ENCODE measurements at places on chromosomes 4 and X.

GRCh38 chr4:141810038-141810711 lies 173.8 kb downstream of the IL15 start:
- DNase-seq, result no peak

- no peak for DNase-seq
Measured at GRCh38 chr4:26310264-26310663, 10.6 kb upstream of the RBPJ start.

GRCh38 chr4:98113012-98113411 lies 30.3 kb downstream of the STPG2 start:
- no peak for DNase-seq

DNA sequence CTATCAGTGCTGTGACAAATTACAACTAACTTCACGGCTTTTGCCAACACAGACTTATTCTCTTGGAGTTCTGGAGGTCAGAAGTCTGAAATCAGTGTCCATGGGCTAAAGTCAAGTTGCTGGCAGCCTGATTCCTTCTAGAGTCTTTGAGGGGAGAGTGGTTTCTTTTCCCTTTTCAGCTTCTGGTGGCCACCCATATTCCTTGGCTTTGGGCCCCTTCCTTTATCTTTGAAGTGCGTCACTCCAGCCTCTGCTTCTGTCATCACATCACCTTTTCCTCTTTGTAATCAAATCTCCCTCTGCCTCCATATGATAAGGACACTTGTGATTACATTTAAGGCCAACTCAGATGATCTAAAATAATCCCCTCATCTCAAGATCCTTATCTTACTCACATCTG lies 9.0 kb downstream of the FAM114A1 start:
- DNase-seq, result no peak

GRCh38 chrX:150873616-150874015 lies 24.9 kb downstream of the CD99L2 start:
- DNase-seq, result no peak

DNA sequence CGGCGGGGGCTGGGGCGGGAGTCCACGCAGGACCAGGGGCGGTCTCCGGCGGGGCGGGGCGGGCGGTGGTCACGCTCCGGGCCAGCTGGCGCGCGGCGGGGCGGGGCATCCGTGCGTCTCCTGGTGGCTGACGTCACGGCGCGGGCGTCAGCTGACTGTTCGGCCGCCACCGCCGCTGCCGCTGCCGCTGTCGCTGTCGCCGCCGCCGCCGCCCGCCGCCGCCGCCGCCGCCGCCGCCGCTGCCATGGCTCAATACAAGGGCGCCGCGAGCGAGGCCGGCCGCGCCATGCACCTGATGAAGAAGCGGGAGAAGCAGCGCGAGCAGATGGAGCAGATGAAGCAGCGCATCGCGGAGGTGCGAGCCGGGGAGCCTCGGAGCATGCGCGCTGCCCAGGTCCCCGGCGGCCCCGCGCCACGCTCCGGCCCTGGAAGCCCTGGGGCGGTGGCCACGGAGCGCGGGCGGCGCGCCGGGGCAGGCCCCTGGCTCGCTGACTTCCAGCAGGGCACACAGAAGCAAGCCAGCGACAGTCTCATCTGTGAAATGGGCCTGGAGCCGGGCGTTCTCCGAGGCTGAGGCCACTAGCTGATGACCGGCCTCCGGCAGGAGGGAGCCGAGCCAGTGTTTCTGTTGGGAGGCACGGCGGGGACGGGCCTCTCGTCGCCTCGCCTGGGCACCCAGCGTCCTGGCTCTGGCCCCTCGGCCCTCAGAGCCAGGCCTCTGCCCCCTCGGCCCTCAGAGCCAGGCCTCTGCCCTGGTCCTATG lies at the start of gene FAM50A:
Gene FAM50A (plus strand): TSS at position 150 of the 763 bp plus-strand sequence. CDS start 95 bp downstream, at position 245.
- DNase-seq, result peak; percentile 80

GRCh38 chr4:14117575-14118238 lies 490.2 kb upstream of the BOD1L1 start:
- DNase-seq, result no peak

GRCh38 chrX:116726806-116727205 lies 264.0 kb upstream of the CT83 start:
- DNase-seq, result no peak

- peak; percentile 62 for DNase-seq
Measured at GRCh38 chrX:149512225-149512885, 7.2 kb upstream of the IDS start.

- peak; percentile 61 for DNase-seq
Measured at GRCh38 chr4:55445921-55446577, 50.3 kb downstream of the TMEM165 start.

GRCh38 chr4:123346330-123346940 lies 50.2 kb upstream of the SPRY1 start:
- DNase-seq, result no peak

- no peak for DNase-seq
Measured at GRCh38 chrX:42127563-42127962, 204.2 kb upstream of the CASK start.

DNA sequence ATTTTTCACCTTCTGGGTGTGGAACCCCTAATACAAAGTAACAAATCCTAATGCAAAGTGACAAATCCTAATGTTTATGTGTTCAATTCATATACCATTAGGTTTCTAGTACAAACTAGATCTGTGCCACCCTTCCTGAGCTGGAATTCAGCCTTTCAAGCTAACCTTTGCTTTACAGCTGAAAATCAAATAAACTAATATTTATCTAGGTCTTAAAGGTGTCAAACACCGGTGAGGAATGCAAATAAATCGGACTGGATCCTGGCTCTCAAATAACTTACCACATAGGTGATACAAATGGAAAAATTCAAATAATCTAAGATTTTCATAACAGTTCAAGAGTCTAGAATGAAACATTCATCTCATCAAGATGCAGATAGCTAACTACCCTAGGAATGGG lies 11.6 kb downstream of the IRF2 start:
- DNase-seq, result no peak

GRCh38 chrX:13131396-13132137 lies 87.1 kb upstream of the FAM9C start:
- DNase-seq, result peak; percentile 72

DNA sequence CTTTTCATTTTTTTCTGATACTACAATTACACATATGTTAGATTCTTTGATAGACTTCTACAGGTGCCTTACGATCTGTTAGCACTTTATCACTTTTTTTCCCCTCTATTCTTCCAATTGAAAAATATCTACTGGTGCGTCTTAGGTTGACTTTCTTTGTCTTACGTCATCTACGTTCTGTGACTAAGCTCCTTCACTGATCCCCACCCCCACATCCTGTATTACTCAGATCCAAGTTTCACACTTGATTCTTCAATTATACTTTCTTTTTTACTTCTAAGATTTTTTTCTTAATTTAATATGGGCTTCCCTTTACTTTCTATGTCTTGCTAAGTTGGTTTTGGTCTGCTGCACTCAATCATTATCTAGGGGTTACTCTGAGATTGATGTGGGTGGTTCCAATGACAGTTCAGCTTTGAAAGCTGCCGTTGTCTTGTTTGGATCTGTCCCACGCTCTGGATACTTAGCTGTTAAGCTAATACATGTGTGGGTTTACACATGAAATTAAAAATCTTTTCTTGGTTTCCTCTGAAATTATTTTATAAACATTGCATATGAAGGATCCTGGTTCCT lies 1321.1 kb downstream of the RAPGEF2 start:
- DNase-seq, result no peak

- DNase-seq, result no peak
Measured at GRCh38 chrX:109392895-109393294, 89.0 kb downstream of the GUCY2F start.

GRCh38 chrX:99398545-99398944 lies 1011.5 kb downstream of the PCDH19 start:
- no peak for DNase-seq

GRCh38 chr4:152979731-152980330 lies 43.7 kb downstream of the FHDC1 start:
- DNase-seq, result no peak

- no peak for DNase-seq
Measured at GRCh38 chr4:174278467-174278866, 5.0 kb downstream of the FBXO8 start.

GRCh38 chr4:173231916-173232315 lies 63.3 kb downstream of the GALNT7 start:
- DNase-seq, result peak; percentile 19

GRCh38 chr4:178871476-178871875 lies 1429.2 kb upstream of the AGA start:
- DNase-seq, result no peak

GRCh38 chr4:6418193-6418755 lies 54.1 kb downstream of the PPP2R2C start:
- no peak for DNase-seq

DNA sequence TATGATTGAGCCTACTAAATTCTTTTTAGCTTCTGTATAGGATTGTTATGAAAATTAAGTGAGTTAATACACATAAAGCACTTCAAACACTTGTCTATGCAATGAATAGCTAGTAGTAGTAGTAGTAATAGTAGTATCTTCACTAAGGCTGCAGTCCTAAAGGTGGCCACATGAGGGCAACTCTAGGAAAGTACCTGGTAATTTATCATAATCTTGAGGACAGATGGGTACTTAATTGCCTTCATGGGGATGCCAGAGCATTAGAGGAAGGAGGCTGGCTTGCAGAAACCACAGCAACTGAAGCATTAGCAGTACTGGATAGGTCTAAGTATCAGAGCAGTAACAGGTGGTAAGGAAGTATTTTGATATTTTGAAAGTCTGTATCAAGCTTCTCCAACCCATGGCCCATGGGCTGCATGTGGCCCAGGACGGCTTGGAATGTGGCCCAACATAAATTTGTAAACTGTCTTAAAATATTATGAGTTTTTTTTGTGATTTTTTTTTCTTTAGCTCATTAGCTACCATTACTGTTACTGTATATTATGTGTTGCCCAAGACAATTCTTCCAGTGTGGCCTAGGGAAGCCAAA lies 17.3 kb downstream of the NIPAL1 start:
- DNase-seq, result peak; percentile 34

DNA sequence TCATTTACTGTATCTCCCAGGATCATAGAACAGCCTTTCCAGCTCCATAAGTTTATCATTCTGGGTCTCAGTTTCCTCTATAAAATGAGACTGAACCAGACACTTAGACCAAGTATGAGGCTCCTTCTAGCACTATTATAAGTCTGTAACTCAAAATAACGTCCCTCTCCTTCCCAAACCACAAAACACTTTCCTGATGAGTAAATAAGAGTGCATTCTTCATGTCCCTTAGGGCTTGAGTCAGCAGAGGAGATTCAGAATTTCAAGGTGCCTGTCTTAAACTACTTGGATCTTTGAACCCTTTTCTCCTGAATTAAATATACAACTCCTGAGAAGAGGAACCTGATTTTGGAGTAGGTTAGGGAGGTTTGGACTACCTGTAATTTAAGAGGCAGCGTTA lies 62.6 kb downstream of the GLRA2 start:
- DNase-seq, result no peak

DNA sequence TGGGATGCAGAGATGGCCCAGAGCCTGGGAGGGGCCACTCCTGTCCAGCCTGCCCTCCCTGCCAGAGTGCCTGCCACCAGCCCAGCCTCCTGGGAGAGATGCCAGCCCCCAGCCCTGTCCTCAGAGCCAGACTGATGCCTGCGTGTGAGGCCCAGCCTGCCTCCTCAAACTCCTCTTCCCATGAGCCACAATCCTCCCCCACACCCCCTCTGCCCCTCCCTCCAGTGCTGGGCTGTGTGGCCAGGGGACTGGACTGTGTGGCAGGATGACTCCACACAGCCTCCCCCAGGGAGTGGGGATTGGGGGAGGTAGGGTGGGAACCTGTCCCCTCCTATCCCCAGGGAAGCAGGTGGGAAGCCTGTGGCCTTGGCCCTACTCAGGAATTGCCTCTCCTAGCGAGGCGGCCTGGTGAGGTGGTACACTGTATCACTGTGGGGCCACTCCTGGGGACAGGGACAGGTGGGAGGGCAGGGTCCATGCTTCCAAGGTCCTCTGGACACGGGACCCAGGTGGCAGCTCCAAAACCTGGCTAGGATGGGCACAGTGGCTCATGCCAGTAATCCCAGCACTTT lies 4.3 kb upstream of the SH3BP2 start:
- no peak for DNase-seq

- no peak for DNase-seq
Measured at GRCh38 chrX:10254739-10255138, 98.0 kb downstream of the CLCN4 start.

- DNase-seq, result no peak
Measured at GRCh38 chr4:54625391-54625790, 32.4 kb upstream of the KIT start.

DNA sequence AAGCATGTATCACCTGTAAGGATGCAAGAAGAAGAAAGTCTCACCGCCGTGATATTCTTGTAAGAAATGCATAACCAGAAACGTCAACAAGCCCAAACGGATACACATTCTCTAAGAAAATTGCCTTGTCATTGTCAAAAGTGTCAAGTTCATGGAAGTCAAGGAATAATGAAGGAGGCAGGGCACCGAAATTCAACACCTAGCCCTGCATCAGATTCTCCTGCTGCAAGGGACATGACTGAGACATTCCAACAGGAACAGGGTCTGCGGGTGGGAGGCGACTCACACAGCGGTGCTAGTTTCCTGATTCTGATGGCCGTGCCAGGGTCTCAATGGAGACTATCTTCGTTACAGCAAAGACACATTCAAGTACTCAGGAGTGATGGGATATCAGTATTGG lies 26.7 kb downstream of the IRF2 start:
- DNase-seq, result no peak

DNA sequence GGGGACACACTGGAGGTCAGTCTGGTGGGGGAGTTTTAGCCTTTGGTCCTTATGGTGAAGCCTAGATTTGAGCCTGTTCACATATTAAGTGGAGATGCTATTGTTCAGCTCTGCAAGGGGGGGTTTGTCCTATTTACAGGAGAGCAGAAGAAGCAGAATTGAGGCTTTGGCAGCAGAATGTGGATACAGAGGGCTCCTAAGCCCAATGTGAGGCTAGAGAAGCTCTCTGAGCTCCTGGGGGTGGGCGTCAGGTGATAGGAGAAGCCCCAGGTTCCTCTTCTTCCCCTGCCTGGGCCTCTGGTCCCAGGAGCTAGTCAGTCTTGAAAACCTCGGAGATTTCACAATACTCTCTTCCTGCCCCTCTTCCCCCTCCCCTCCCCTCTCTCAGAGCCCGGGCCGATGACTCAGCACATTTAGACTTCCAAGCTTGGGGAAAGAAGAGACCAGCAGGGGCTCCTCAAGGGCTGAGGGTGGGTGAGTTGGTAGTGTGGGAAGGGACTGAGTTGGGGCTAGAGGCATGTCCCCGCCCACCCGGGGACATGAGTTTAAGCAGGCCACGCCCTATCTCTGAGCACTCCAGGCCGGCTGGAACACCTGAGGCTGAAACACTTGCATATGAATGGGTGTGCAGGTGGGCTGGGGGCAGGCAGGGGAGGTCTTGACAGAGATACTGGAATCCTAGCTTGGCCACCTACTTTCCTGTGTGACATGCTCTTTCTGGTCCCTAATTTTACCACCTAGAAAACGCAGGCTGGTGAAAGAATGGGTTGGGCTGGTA lies 3.4 kb downstream of the TFE3 start:
- peak; percentile 62 for DNase-seq

- DNase-seq, result no peak
Measured at GRCh38 chr4:98529970-98530569, 128.3 kb downstream of the TSPAN5 start.

GRCh38 chr4:121304893-121305292 lies 75.9 kb downstream of the QRFPR start:
- no peak for DNase-seq

GRCh38 chr4:77268108-77268507 lies 111.1 kb downstream of the CCNG2 start:
- no peak for DNase-seq
